Omental fat pad (tissue), 4 donors: ENCODE measurements at places on chromosomes 4 and X.

GRCh38 chr4:89439533-89439932 is 131.9 kb upstream of the GPRIN3 start:
- no peak for DNase-seq

DNA sequence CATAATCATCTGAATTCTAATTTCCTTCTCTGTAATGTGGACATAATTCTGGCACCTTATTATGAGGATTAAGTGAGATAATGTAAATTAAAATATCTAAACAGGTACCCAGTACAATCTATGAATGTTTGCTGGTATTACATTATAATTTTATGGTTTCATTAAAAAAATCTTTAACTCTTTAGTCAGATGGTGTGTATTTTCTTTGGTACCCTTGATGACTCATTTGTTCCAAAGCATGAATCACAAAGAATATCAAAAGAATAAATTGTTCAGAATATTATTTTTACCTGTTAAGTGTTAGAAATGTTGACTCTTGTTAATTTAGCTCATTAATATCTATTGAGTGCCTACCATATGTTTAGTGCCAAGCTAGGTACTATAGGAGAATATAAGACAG is 74.3 kb downstream of the SNX25 start:
- no peak for DNase-seq

DNA sequence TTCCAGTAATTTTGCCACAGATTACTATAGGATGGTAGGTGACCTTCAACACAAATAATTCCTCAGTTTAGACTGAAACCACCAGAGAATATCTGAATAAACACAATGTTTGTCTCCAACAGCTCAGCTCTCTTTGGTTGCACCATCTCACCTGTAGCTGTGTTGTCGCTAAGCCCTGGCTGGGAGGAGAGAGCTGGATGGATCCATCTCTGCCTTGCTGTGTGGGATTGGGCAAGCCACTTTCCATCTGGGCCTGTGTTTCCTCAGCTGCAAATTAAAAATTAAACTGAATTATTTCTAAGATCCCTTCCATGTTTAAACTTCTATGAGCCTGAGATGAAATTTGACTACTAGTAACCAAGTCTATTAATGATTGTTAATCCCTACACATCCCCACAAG is 310.2 kb downstream of the FBXW7 start:
- DNase-seq, result no peak

DNA sequence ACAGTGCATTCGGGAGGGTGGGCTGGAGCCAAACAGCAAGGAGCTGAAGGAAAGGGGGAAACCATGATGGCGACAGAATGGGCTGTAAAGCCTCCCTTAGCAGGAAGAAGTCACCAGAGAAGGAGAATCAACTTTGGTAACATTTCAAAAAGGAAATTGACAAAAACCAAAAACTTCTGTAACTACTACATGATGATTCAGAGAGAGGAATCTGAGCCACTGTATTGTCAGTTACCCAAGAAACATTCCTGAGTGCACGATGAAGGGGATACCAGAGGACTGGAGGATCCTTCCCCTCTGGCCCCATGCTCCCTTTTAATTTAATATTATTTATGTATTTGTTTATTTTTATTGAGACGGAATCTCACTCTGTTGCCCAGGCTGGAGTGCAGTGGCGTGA is 26.3 kb downstream of the PDHA1 start:
- no peak for DNase-seq

- no peak for DNase-seq
These were observed 13.9 kb downstream of the UFSP2 start for GRCh38 chr4:185411849-185412248.

DNA sequence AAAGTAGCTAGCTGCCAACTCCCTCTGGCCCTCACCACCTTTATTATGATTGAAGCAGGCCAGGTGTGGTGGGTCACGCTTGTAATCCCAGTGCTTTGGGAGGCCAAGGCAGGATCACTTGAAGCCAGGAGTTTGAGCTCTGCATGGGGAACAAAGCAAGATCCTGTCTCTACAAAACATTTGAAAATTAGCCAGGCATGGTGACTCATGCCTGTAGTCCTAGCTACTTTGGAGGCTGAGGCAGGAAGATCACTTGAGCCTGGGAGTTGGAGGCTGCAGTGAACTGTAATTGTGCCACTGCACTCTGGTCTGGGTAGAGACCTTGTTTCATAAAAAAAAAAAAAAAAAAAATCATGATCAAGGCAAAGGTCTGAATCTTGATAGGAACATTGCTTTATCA is 467.0 kb upstream of the DIPK2B start:
- DNase-seq, result no peak

- no peak for DNase-seq
These were observed 400 bp upstream of the PAQR3 start for GRCh38 chr4:78939667-78940008.
